Uterus (tissue), 4 donors: ENCODE measurements at places on chromosomes 2 and 18. TPM values are rescaled to one million over a fixed set of nuclear protein-coding genes. Genes with fewer than 3 reads are reported as not detected.
A peak's percentile ranks its signal among the peaks of the same experiment; 100 is the strongest.

- H3K27me3 ChIP-seq = no peaks in the 10 kb centered on the region
- H3K4me1 ChIP-seq = peaks cover 5% of the 10 kb centered on the region
- H3K4me3 ChIP-seq = no peak overlapping the region
- no peaks in the 10 kb centered on the region for H3K36me3 ChIP-seq
- peak overlapping the region; percentile 70 for H3K27ac ChIP-seq
- peak; percentile 85 for DNase-seq
These were observed 93.0 kb downstream of the COL6A3 start for GRCh38 chr2:237320801-237321560.

GRCh38 chr2:31813016-31813415 is 197.8 kb downstream of the MEMO1 start:
- H3K36me3 ChIP-seq = no peaks in the 10 kb centered on the region
- no peak overlapping the region for H3K27ac ChIP-seq
- H3K27me3 ChIP-seq = no peaks in the 10 kb centered on the region
- H3K4me1 ChIP-seq = no peaks in the 10 kb centered on the region

DNA sequence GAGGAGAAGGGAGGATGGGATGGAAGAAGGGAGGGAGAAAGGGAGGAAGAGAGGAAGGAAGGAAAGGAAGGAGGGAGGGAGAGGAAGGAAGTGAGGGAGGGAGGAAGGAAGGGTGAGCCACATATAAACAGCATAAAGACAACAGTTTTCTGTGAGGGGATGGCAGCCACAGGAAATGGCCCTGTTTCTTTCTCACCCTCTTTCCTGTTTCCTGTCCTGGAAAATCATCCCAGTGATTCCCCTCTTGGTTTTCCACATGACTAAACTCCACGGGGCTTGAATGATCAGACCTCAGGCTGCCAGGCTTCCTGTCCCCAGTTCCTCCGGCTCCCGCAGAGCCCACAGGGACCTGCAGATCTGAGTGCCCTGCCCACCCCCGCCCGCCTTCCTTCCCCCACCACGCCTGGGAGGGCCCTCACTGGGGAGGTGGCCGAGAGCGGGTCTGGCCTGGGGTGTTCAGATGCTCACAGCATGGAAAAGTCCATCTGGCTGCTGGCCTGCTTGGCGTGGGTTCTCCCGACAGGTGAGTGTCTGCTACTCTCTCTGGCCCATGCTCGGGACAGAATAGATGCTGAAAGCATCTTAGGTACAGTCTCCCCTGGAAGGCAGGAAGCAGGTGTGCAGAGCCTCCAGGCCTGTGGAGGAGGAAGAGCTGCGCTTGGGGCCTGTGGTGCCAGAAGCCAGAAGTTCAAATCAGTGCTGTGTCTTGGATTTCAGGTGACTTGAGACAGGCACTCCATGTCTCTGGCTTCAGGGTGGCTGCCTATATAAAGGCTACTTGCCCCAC is at the start of gene SIGLEC15:
Gene SIGLEC15 (plus strand): TSS at position 418 of the 787 bp plus-strand sequence. CDS start 54 bp downstream, at position 472.
- H3K27ac ChIP-seq = no peak within 1 kb of the TSS
- no peaks in the 10 kb centered on the region for H3K27me3 ChIP-seq
- H3K36me3 ChIP-seq = no peaks in the 10 kb centered on the region
- H3K4me1 ChIP-seq = peaks cover 3% of the 10 kb centered on the region

DNA sequence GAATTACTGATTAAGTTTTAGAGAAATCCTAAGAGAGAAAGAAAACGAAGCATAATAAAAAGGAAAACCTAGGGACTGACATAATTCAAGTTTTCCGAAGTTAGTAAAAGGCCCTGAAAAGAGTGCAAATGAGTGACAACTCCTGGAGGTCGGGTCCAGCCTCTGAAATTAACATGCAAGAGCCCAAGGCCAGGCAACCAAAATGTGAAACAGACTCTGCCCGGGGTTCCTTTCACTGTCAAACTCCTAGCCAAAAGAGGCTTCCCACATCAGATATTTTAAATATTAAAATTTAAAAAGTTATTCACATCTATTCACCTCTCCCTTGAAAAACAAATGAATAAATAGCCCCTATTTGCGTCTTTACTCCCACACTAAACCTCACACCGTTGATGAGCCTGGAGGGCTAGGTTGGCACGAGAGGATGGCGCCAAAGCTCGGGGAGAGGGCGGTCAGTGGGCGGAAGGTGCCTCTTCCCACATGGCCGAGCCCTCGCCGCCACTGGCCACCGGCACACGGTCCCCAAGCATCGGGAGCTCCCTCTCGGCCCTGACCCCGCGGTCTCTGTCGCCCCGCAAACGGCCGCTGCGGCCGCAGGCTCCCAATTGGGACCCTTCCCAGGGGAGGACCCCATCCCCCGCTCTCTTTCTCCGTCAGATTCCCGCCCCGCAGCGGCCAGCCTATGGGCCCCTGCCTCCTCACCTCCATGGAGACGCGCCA is 630 bp downstream of the PPM1G start:
- peak overlapping the region; percentile 83 for H3K27ac ChIP-seq
- no peaks in the 10 kb centered on the region for H3K27me3 ChIP-seq
- DNase-seq = no peak
- H3K4me1 ChIP-seq = peaks cover 9% of the 10 kb centered on the region

CRYBA2 gene
- not detected for total RNA-seq

- H3K4me3 ChIP-seq = no peak overlapping the region
- no peaks in the 10 kb centered on the region for H3K36me3 ChIP-seq
- no peaks in the 10 kb centered on the region for H3K4me1 ChIP-seq
- H3K27me3 ChIP-seq = no peaks in the 10 kb centered on the region
- peak; percentile 16 for DNase-seq
- no peak overlapping the region for H3K27ac ChIP-seq
These were observed 521.2 kb upstream of the FANCL start for GRCh38 chr2:58762176-58762781.

DNA sequence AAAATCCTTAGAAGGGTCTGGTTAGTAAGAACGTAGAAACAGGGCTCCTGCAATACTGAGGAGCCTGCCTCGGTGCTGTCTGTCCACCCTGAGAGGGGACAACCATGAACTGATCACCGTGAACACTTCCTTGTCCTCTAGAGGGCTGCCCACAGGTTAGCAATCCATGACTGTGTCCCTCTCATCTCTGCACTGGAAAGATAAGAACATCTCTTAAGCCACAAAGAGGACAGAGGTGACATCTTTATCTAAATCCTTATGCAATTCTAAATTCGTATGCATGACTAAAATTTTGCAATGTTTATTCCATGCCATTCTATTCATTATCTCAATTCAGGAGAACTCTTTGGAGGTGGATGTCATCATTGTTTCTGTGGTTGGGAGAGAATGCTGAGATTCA is 12.8 kb downstream of the EFR3B start:
- no peak overlapping the region for H3K4me3 ChIP-seq
- no peak for DNase-seq
- H3K27me3 ChIP-seq = no peaks in the 10 kb centered on the region
- H3K27ac ChIP-seq = no peak overlapping the region
- no peaks in the 10 kb centered on the region for H3K36me3 ChIP-seq

MYOM1 gene
- total RNA-seq = 8.2 TPM

- H3K27ac ChIP-seq = peak overlapping the region; percentile 63
- no peaks in the 10 kb centered on the region for H3K4me1 ChIP-seq
- peak overlapping the region; percentile 19 for H3K4me3 ChIP-seq
- no peaks in the 10 kb centered on the region for H3K36me3 ChIP-seq
These were observed 1.7 kb downstream of the INPP5D start for GRCh38 chr2:233061591-233062450.

DNA sequence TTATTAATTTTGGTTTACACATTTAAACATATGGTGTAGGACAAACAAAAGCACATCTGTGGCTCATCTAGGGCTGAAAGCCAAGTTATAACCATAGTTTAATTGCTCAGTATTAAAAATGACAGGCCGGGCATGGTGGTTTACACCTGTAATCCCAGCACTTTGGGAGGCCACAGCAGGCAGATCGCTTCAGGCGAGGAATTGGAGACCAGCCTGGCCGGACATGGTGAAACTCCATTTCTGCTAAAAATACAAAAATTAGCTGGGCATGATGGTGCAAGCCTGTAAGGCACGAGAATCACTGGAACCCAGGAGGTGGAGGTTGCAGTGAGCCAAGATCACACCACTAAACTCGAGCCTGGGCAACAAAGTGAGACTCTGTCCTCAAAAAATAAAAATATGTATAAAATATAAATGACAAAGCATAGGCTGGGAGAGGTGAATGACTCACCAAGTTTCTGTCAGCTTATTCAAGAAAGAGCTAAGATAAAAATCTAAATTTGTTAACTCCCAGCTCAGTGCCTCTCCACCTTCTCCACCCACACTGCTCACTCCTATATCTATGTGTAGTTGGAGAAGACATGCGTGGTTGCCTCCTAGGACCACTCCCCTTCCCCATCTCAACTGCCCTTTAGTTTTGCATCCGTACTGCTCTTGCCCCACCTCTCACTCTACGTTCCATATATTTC is 79.2 kb upstream of the PID1 start:
- H3K36me3 ChIP-seq = no peaks in the 10 kb centered on the region
- no peaks in the 10 kb centered on the region for H3K27me3 ChIP-seq
- no peak overlapping the region for H3K27ac ChIP-seq
- H3K4me3 ChIP-seq = no peak overlapping the region
- DNase-seq = no peak

DNA sequence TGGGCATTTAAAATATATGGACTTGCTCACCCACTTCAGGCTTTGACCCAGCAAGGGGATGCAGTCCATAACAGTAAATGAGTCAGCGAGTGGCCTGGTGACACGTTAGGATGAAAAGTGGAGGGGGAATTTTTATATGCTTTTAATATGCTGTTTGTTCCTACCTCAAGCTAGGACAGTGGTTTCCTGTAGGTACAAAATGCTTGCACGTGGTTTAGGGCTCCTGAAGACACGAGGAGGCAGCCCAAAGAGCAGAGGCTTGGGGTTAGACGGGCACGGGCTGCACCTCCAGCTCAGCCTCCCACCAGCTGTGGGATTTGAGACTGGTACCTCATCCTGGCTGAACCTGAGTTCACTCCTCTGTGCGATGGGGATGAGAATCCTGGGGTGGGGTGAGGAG is 306.2 kb upstream of the CXCR4 start:
- H3K27me3 ChIP-seq = no peaks in the 10 kb centered on the region
- no peak overlapping the region for H3K4me3 ChIP-seq
- no peaks in the 10 kb centered on the region for H3K4me1 ChIP-seq
- H3K27ac ChIP-seq = no peak overlapping the region

INHBB gene
- 0.35 TPM for total RNA-seq

CXCR1 gene
- not detected for total RNA-seq

DNA sequence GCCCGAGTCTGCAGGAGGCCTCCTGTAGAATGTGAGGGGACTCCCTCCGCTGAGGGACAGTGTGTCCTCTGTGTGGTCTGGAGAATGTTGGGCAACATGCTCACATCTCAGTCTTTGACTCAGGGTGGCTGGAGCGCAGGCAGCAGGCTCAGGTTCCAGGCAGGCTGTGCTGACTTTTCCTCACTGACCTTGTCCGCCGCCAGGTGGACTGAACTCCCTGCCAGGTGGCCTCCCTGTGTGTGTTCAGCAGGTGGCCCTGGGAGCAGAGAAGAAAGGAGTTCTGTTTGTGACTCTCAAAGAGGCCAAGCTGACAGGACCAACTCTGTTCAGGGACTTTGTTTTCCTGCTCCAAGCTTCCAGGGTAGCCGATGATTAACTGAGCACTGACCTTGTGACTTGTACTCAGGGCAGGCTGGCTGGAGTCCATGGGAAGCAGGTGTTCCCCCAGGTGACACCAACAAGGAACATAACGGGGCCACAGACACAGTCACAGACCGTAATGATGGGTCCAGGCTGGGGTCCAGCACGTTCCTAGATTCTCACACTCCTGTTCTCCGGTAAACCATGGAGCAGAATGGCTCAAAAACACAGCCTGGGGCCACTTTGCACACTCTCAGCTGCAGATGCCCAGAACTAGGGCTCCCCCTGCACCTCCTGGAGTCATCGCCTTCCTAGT is 439.8 kb downstream of the RNF144A start:
- H3K4me1 ChIP-seq = no peaks in the 10 kb centered on the region
- no peak overlapping the region for H3K4me3 ChIP-seq
- H3K27ac ChIP-seq = no peak overlapping the region
- no peaks in the 10 kb centered on the region for H3K36me3 ChIP-seq
- DNase-seq = no peak
- no peaks in the 10 kb centered on the region for H3K27me3 ChIP-seq

DNA sequence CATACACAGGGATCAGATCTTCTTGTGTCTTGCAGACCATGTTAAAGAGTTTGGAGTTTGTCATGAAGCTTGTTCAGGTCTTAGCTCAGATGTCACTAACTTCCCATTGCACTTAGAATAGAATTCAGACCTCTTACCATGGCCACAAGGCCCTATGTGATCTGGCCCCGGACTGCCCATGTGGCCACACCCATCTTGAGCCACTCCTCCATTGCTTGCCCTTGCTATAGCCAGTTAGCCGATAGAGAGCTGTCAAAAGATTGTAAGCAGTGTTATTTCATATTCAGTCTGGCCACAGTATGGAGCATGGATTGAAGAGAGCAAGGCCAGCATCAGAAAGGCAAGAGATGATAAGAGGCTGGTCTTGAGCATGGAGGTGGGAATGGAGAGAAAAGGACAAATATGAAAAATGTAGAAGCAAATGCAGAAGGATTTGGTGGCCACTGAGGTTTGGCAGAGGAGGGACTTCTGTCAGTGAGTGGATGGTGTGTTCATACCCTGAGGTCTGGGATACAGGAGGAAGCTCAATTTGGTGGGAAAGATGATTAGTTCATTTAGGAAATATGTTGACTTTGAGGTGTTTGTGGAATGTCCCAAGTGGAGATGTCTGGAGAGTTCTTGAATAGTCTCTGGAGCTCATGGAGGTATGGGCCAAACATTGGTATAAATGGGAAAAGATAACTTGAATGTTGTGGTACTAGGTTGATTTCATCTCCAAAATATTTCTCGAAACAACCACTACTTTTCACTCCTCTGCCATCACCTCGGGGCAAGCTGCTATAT is 10.6 kb downstream of the DGUOK start:
- no peaks in the 10 kb centered on the region for H3K36me3 ChIP-seq
- H3K27me3 ChIP-seq = no peaks in the 10 kb centered on the region
- peaks cover 4% of the 10 kb centered on the region for H3K4me1 ChIP-seq
- no peak overlapping the region for H3K4me3 ChIP-seq

- no peaks in the 10 kb centered on the region for H3K36me3 ChIP-seq
- H3K27me3 ChIP-seq = no peaks in the 10 kb centered on the region
- H3K27ac ChIP-seq = no peak overlapping the region
- no peaks in the 10 kb centered on the region for H3K4me1 ChIP-seq
- DNase-seq = no peak
- no peak overlapping the region for H3K4me3 ChIP-seq
These were observed 110.4 kb downstream of the CDC42EP3 start for GRCh38 chr2:37560863-37561614.

GRCh38 chr2:3805201-3805939 is 102.0 kb downstream of the DCDC2C start:
- H3K27me3 ChIP-seq = no peaks in the 10 kb centered on the region
- no peak for DNase-seq
- no peaks in the 10 kb centered on the region for H3K4me1 ChIP-seq
- H3K27ac ChIP-seq = no peak overlapping the region
- H3K36me3 ChIP-seq = no peaks in the 10 kb centered on the region
- H3K4me3 ChIP-seq = no peak overlapping the region
